Stimulated activated naive CD8-positive, alpha-beta T cell treated with anti-CD3 and anti-CD28 coated beads, Interleukin-15, Interleukin-2, amounts not matched to agents 100 U/mL and 50 U/mL, for 24 hours (primary cell): ENCODE measurements at places on chromosomes 12 and 14.
A peak's percentile ranks its signal among the peaks of the same experiment; 100 is the strongest.

DNA sequence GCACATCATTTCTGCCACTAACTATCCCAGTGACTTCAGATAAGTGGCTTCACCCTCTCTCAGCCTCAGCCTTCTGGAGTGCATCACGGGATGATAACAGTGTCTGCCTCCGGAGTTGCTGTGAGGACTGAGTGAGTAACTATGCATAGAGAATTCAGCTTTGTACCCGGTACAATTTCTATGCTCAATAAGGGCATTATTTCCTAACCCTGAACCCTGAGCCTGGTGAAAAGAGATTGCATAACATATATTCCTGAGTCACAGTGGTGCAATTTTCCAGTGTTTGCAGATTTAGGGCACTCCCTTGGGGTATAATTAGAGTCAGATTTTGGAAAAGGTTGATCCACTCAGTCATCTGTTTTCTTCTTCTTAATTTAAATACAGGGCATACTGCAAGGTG is 181.1 kb downstream of the PTPN11 start:
- DNase-seq = no peak

GRCh38 chr14:20935303-20935984 is 19.8 kb upstream of the RNASE2 start:
- DNase-seq = no peak

DNA sequence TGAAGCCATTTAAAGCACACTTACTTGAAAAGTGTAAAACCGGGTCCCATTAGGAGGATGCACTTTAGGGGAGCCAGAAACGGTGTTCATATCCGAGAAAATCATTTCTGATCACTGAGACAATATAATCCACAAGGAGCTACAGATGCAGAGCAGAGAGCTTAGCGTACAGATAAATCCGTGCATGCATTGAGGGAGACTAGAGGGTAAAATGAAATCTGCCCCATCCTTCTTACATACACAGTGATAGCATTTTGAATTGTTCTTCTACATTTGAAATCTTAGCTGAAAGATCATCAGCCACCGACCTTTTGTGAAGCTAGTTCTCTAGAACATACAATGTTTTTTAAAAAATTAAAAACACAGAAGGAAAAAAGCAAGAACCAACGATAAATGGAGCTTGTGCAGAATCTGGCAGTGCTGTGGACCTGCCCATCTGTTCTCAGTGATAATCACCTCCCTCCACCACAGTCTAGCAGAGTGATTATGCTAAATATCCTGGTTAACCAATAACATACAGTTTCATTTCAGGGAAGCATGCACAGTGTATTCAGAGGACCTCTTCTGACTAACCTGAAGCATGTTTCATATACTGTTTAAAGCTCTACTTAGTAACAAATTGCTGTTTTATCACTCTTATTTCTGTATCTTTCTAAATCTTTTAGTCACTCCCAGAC is 161.1 kb downstream of the PPFIA2 start:
- DNase-seq = no peak

DNA sequence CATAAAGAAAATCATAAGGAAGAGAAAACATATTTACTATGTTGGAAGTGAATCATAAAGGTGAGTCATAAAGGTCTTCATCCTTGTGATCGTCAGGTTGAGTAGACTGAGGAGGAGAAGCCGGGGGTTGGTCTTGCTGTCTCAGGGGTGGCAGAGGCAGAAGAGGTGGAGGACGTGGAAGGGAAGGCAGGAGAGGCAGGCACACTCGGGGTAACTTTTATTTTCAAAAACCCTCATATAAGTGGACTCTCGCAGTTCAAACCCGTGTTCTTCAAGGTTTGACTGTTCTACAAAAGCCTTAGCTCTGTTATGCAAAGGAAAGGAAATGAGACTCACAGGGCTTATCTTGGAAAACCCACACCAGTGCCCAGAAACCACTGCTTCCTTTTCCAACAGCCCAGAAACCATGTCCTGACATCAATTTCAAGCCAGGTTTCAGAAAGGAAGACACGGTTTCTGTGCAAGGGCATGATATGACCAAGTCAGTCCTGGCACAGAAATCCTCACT is 14.0 kb downstream of the SMCO2 start:
- peak; percentile 45 for DNase-seq

GRCh38 chr12:104549815-104550480 is 93.2 kb downstream of the CHST11 start:
- no peak for DNase-seq

- no peak for DNase-seq
Observed at GRCh38 chr12:112616469-112617152, 174.9 kb upstream of the RPH3A start.

- no peak for DNase-seq
Observed at GRCh38 chr12:46771268-46771827, 54.4 kb downstream of the SLC38A4 start.

DNA sequence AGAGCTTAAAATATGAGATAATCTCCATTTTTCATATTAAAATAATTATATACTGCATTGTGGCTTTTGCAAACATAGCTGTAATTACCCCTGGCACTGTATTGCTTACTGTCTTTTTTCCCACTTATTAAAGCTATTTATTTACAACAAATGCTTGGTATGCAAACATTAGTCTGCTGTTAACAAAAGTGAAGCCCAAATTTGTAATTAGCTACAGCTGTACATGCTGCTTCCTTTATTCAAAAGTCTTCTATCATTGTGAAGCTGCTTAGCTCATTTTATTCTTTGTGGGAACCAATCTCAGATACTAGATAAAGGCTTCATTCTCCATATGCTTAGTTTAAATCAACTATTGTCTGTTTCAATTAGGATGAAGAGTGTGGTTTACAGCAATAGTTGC is 425.8 kb upstream of the FOXG1 start:
- no peak for DNase-seq

DNA sequence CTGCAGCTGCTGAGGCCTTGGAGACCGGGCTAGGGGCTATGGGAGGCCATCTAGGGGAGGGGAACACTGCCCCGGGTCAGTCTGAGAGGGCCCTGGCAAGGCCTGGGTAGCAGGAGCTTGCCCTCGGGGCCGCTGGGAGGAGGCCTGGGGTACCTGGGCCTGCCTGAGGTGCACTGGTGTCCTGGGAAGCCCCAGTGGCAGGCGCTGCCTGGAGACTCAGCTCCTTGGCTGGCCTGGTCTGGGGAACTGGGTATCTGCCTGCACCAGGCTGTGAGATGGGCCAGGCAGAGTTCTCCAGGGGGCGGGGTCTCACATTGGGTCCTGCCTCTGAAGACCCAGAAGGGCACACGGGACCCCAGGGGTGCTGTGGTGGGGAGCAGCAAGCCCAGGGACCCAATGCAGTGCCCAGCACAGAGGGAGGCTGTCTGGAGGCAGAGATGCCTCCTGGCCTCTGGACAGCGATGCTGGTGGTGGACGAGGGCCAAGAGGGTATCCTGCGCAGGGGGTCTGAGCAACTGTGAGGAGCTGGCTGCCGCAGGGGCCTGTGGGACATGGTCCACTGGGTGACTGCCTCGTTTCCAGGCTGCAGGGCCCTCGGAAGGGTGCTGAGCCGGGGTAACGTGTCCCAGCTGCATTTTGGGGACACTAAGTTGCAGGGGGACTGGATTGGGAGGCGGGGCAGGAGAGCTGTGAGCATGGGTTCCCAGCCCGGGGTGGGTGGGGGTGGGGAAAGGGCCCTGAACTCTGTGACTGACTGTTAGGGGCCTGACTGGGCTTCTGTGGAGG is 7.4 kb upstream of the MTA1 start:
- no peak for DNase-seq

DNA sequence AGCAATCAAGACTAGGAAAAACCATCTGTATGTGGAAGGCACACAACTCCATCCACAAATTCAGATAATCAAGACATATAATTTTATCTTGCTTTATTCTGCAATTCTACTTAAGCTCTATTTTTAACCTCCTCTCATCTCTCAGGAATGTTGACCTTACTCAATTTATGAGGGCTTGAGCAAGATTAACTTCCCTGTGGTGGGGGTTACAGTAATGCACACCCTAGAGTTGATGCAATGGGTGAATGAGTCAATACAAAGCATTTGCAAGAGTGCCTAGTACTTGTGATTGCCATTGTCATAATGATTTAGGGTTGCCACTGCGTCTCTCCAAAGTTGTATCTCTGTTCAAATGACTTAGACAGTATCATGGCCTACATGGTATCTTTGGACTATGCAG is 1598.4 kb upstream of the TMEM132C start:
- DNase-seq = no peak

DNA sequence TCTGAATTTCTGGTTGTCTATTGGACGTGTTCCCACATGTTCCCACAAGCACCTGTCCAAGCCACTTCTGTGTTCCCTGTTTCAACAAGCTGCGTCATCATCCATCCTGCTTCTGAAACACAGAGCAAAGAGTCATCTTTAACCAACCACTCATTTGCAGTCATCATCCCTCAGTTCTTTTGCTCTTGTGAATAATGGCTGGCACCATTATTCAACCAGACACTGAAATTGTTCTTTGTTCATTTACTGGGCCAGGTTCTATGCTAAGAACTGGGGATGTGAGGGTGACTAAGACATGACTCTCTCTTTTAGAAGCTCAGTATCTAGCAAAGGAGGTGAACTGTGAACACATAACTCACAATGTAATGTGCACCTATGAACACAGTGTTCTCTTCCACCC is 40.7 kb upstream of the ANO4 start:
- DNase-seq = no peak

- no peak for DNase-seq
Observed at GRCh38 chr12:80018119-80018518, 81.2 kb upstream of the OTOGL start.

DNA sequence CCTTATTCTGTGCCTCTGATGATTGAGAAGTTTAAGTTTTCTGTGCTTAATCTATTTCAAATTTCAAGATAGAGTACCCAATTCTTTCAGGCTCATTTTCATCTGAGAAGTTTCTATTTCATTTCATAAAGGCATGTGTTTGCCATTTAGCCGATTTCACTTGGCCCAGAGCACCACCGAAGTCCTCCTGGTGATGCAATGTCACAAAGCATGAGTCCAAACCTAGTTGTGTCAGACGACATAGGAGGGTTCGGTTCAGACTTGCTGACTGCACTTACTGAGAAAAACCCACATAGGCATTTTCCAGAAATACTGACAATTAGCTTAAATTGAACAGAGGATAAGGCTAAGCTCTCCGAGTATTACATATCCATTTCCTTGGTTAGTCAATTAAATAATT is 152.4 kb upstream of the FAR2 start:
- no peak for DNase-seq

- DNase-seq = peak; percentile 35
Observed at GRCh38 chr14:75333606-75334548, 55.2 kb downstream of the FOS start.

DNA sequence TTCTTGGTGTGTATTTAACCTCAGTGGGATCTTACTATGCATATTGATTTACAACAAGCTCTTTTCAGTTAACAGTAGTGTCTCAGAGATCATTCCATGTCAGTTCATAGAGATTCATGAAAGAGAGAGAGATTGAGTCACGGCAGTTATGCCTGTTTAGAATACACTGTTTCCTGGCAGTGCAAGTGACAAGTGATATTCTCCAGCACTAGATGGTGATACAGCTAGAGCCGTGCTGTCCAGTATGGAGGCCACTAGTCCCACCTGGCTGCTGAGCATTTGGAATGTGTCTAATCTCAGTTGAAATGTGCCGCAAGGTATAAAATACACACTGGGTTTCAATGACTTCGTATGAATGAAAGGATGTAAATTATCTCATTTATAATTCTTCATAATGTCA is 184.4 kb downstream of the SUDS3 start:
- no peak for DNase-seq

- no peak for DNase-seq
Observed at GRCh38 chr12:20097626-20098025, 270.7 kb upstream of the PDE3A start.

DNA sequence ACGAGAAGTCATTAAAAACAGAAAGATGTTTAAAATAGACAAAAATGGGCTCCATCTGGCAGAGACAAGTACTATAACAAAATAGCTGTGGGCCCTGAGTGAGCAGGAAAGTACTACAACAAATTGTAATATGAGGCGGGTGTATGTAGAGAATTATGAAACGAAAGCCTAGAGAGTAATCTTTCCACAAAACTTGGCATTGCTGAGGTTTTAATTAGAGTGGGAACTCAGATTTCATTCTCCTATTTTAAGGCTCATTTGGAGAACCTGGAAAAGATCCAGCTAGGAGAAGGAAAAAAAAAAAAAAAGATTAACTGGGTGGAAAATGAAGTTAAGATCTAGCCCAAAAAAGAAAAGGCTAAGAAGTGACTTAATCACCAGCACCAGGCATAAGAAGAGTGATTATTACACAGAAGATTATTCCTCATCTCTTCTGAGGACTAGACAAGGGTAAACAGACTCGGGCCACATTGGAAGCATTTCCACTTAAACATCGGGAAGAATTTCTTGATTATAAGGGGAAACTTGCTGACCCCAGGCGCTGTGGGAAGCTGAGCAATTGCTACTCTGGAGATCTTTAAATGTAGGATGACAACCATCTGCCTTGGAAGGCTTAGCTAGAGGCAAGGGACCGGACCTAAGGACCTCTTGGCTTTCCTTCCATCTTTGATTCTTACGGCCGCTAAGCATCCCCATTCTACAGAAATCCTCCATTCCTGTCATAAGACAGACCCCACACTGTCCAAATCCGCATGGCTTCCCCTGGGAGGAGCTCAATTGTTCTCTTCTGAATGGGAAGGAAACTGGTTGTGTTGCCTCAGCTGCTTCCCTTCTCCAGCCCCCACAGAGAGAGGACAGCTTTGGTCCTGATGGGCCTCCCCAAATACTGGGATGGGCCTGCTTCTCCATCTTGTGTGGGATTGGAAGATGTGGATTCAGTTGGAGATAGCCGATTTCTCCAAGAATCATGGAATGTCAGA is 40.6 kb downstream of the IGF1 start:
- DNase-seq = no peak

DNA sequence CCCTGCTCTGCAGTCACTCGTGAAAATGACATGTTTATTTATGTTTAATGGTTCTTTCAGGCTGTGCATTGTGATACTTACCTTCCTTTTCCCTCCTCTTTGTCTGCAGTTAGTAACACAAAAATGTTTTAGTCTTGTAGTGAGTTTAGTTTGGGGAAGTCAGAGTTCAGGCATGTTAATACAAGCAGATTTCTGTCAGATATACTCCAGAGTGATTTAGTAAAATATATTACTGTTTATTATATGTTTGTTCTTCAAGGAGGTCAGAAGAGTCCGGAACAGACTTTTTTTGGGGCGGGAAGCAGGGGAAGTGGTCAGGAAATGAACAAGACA is 28.7 kb downstream of the MSRB3 start:
- no peak for DNase-seq

GRCh38 chr12:50069539-50069938 is 12.1 kb downstream of the ASIC1 start:
- DNase-seq = no peak

- no peak for DNase-seq
Observed at GRCh38 chr12:90959538-90960139, 4.7 kb upstream of the CCER1 start.

DNA sequence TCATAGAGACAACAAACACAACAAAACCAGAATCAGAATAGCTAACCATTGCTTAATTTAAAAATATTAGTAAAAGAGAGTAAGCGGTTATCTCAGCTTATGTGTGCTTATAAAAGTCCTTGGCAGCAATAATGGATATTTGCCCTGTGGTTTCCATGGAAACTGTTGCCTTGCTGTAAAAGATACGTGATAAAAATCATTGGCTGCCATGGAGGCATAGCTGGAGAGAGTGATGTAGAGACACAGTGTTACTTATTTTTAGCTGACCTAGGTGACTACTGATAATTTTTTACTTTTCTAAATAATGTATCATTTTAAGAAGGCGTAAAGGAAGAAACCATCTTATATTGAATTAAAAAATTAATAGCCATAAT is 92.9 kb downstream of the ERC1 start:
- DNase-seq = no peak
